ENCODE measurements at places on chromosomes 16 and 17. TPM values are rescaled to one million over a fixed set of nuclear protein-coding genes. Genes with fewer than 3 reads are reported as not detected.
A peak's percentile ranks its signal among the peaks of the same experiment; 100 is the strongest.

GRIN2A gene
- total RNA-seq: 2.4 TPM

PRR29 gene
- total RNA-seq: not detected

DNA sequence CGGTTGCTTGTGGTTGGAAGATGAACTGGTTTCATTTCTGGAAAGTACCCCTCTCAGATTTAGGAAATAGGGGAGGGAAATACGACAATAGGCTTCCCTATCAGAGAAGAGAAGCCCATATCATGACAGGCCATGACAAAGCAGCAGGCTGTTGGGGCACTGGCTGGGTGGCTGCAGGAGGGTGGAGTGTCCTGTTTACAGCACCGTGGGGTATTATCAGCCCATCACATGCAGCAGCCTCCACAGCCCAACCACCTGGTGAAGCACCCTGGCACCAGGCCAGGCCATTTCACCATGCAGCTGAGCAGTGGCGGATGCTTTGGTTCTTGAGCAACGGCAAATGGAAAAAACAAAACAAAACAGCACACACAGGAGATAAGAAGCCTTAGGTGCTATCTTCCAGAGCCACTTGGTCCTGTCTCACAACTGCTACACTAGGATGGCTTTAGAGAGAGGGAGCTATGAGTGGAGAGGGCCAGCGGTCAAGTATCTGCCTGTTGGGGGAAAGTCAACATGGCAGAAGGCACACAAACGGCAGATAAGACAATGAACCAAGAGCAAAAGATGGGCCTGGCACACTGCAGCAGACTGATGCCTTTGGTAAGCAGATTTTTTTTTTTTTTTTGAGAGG, 24.2 kb downstream of the FAM117A start:
- H3K4me1 ChIP-seq: peaks cover 78% of the 10 kb centered on the region
- no peaks in the 10 kb centered on the region for H3K36me3 ChIP-seq
- no peak overlapping the region for H3K4me3 ChIP-seq
- no peaks in the 10 kb centered on the region for H3K27me3 ChIP-seq
- H3K27ac ChIP-seq: peak overlapping the region; percentile 80

- H3K27ac ChIP-seq: no peak overlapping the region
- no peak for DNase-seq
- no peaks in the 10 kb centered on the region for H3K4me1 ChIP-seq
Observed at GRCh38 chr17:74566132-74566753, 1.1 kb downstream of the CD300H start.

Data from left ventricle myocardium inferior (tissue), 1 donor.